Activated CD4-positive, alpha-beta T cell treated with anti-CD3 and anti-CD28 coated beads, Interleukin-2, amount 10 ng/mL, durations not matched to agents 24 days and 14 days (primary cell): ENCODE measurements at places on chromosomes 2 and 18. TPM values are rescaled to one million over a fixed set of nuclear protein-coding genes. Genes with fewer than 3 reads are reported as not detected.

DNA sequence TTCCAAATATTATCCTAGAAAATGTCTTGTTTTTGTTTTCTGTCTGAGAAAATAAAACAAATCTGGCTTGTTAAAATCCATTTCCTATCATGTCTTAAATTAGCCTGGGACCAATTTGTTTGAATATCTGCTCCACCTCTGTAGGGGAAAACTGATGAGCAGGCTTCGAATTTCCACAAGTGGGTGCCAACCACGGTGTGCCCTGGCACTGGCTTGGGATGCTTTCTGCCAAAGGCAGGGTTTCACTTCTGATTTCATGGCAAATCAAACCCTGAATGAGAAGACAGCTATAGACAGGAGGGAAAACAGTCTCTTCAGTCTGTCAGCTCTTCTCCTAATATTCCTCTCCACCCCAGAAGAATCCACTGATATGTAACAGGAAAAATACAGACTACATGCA lies 33.7 kb upstream of the STAT4 start:
- DNase-seq, result no peak

- no peak for DNase-seq
Measured at GRCh38 chr2:239311132-239312040, 89.4 kb downstream of the HDAC4 start.

DNA sequence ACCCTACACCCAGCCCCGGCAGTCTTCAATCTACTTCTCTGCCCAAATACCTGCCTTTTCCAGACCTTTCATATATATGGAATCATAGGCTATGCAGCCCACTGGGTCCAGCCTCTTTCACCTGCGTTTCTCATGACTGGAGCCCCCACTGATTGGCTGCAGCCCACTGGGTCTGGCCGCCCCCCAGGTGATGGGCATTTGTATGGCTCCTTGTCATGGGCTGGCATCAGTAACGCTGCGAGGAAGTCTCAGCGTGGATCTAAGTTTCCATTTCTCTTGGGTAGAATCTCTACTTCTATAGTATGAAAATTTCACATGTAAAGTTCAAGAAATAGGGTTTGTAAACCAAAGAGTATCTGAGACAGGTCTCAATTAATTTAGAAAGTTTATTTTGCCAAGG lies 281.9 kb downstream of the NDUFA10 start:
- no peak for DNase-seq

- DNase-seq, result no peak
Measured at GRCh38 chr18:77197073-77197472, 52.6 kb upstream of the GALR1 start.

DNA sequence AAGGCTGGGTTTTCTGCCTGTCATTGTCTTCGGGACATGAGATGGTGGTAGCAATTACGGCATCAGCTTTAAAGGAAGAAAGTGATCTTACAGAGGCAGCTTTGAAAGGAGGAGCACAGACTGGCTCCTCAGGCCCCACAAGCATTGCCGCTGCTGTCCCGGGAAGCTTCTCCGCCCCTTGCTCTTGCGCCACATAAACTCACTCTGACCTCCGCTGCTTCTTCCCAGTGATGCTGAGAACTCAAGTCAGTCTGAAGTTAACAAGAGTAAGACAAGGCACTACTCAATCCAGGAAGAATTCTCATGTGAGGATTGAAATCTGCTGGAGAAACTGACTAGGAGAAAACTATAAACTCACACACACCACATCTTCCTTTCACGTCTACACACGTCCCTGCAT lies 112.4 kb upstream of the RIOK3 start:
- DNase-seq, result no peak

- no peak for DNase-seq
Measured at GRCh38 chr2:47119001-47119400, 36.1 kb downstream of the STPG4 start.

GRCh38 chr2:30109856-30110255 lies 37.0 kb upstream of the YPEL5 start:
- no peak for DNase-seq

DNA sequence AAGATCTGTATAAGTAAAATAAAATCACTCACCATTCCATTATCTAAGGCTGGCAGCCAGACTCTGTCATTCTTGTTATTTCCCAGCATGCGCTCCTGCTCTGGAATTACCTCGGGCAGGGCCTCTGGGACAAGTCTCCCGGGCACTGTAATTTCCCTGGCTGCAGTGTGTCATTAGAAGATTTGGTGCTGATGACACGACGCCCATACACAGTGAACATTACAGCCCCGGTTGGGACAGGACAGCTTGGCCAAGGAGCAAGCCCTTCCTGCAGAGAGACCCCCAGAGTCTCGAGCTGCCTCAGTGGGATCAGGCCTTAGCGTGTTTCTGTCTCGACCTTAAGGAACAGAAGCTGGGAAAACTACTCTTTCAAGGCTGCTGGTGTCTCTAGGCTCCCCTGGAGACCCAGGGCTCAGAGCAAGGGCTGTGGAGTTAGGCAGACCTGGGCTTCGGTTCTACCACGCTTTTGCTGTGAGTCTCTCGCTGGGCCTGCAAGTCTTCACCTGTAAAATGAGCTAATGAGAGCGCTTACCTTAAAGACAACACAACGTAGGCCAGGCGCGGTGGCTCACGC lies 39.7 kb downstream of the SMAD7 start:
- no peak for DNase-seq

DNA sequence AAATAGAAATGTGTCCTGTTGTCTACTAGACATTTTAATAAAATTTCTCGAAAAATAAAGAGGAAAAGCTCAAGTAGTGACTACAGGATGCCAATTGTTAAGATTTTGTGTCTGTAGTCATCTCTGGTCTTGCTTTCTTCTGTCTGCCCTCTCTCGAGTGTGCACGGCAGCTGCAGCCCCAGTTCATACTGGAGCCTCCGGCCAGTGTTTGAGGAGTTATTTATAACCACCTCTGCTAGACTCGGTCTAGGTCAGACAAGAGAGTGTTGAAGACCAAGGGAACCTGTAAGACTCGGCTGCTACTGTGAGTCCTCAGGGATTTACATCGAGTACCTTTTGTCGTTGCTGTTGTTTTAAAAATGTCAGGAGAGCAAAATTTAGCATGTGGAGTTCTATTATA lies 810.1 kb upstream of the POU3F3 start:
- DNase-seq, result no peak

DNA sequence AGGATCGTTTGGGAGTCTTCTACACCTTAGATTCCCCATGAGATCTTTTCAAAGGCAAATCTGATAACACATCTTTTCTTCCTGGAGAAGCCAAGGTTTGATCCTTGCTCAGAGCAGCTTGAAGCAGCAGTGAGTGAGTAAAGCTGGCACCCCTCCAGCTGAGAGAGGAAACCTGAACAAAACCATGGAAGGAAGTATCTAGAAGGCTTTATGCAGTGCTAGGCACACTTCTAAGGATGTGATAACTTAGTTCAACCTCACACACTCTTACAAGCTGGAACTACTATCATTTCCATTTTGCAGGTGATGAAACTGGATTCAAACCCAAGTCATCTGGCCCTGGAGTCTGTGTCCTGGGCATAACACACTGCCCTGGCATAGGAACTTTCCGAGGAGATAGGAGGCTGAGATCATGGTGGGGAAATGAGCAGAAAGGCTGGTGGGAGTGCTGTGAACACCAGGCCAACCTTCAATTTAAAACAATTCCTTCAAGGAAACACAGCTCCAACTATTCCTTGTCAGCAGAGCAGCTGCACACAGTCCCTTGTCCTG lies 71.2 kb downstream of the CTAGE1 start:
- DNase-seq, result no peak

GRCh38 chr2:162000431-162000830 lies 73.6 kb downstream of the DPP4 start:
- DNase-seq, result peak; percentile 51

DNA sequence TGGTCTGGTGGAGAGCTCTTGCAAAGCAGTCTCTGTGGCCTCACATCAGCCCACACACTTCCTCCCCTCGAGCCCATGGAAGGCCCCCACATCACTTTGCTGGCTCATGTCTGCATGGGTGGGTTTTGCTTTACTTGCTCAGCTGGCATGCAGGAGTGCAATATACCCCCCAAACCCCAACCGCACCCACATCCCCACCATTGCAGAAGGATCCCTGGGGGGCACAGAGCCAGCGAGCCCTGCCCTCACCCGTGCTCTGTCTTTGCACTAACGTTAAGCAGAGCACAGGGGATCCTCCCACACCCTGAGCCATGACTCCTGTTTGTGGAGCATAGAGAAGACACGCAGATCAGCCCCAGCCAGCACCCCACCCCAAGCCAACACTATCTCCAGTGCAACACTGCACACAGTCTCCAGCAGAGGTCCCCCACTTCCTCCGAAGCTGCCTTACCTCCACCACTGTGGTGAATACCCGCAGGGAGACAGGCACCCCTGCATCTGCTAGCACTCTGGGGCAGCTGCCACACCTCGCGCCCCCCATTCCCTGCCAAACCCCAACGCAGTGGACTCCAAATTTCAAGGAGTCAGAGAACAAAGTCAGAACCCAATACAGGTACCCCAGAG lies 177.8 kb upstream of the RGPD4 start:
- DNase-seq, result no peak

DNA sequence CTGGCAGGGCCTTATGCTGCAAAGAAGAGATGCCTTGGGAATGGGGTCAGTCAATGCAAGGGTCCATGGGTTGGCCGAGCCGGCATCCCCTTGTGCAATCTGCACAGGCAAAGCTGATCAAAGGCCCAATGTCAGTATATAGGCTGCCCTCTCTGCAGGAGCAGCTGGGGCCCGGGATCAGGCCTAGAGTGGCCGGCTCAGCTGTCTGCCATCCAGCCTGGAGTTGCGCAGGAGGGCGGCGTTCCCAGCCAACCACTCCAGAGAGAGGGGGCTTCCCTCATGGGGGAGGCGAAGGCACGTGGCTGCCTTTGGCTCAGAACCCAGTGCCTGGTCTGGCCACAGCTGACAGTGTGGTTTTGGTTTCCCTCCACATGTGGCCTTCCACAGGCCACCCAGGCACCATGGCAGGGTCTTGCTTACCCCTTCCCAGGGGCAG lies 3.9 kb downstream of the INPP5D start:
- DNase-seq, result no peak

DNA sequence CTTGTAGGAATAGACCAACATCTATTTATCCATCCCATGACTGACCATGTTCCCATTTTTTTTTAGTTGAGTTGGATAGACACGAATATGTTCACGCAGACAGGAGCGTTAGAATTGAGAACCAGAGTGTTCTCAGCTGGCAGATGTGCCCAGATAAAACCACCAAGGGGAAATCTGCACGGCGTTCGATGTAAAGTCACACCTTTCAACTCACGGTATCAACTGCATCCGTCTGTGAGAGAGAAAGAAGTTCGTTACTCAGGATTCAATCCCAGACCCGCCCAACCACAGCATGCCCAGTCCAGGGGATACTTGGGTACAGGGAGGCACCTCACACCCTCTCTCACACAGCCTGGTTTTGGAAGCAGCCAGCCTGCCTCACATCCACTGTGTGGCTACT lies 26.1 kb downstream of the MAL start:
- no peak for DNase-seq

GRCh38 chr2:98913916-98914712 lies 21.9 kb downstream of the CRACDL start:
- no peak for DNase-seq

- no peak for DNase-seq
Measured at GRCh38 chr2:207869784-207870778, 100.4 kb upstream of the FZD5 start.

DNA sequence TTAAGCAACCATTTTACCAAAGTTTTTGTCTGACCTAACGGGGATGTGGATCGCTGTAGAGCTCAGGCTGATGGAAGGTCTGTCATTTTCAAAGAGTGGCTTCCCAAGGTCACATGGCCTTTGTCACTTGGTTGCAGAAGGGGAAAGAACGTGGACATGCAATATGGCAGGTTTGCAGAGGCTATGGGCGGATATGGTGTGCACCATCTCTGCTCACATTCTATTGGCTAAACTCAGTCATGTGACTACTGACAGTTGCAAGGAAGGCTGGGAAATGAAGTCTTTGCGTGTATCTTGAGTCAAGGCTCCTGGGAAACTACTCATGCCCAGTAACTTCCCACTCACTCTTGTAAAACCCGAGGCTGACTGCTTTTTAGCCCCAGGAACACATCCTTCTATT lies 96.8 kb downstream of the ST6GAL2 start:
- DNase-seq, result no peak

DNA sequence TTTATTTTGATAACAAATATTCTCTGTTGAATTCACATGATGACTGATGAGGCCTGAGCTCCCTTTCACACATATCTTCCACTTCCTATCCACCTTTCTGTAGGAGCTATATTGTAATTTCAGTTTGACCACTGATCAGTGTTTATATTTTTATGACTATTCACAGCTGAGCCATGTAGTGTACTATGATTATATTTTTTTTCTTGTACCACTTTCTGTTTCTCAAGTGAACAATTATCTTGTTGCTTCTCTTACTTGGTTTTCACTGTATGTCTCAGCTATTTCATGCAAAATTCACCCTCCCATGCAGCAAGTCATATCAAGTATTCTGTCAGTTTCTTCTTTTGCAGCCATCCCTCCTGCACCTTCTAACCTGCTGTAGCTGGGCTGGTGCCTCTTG lies 78.4 kb downstream of the TMEM247 start:
- no peak for DNase-seq

GRCh38 chr2:27754138-27754588 lies 17.4 kb upstream of the MRPL33 start:
- DNase-seq, result peak; percentile 94

DNA sequence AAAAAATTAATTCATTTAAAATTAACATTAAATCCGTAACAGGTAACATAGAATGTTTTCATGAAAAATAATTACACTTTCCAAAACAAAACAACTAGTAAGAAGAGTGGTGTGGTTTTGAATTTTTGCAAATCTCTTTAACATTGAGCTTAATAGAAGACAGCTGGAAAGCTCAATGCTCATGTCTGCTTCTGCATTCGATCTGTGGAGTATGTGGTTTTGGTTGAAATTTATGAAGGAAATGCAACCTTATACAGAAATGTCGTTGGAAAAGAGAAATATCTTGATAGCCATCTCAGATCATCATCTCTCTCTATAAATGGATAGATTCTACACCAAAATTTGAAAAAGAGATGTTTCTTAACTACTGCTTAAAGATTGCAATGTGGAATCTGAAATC lies 17.3 kb upstream of the FHL2 start:
- DNase-seq, result no peak

GRCh38 chr2:143604566-143604959 lies 475.3 kb downstream of the ARHGAP15 start:
- no peak for DNase-seq

- DNase-seq, result no peak
Measured at GRCh38 chr18:10511236-10511635, 14.6 kb upstream of the NAPG start.

GRCh38 chr18:76169733-76170132 lies 325.3 kb downstream of the ZNF516 start:
- no peak for DNase-seq

The SERPINB3 gene
- total RNA-seq, result not detected in 2 replicates

The KCNG2 gene
- total RNA-seq, result not detected in 2 replicates

The NOSTRIN gene
- not detected in 2 replicates for total RNA-seq

The ASB18 gene
- total RNA-seq, result not detected in 2 replicates

The FAM124B gene
- 0.47 and 0.64 TPM in 2 replicates for total RNA-seq

The GPC1 gene
- 5.9 and 6.6 TPM in 2 replicates for total RNA-seq

The MYL1 gene
- total RNA-seq, result not detected in 2 replicates

The GPR17 gene
- not detected in 2 replicates for total RNA-seq

The ABCG8 gene
- total RNA-seq, result not detected in 2 replicates

The SLC9A2 gene
- not detected in 2 replicates for total RNA-seq

The RAX gene
- not detected in 2 replicates for total RNA-seq

The TLX2 gene
- total RNA-seq, result 0.54 and 0.70 TPM in 2 replicates

The ABHD1 gene
- 0.23 and 0.28 TPM in 2 replicates for total RNA-seq
